ENCODE measurements at places on chromosomes 16 and 17. TPM values are rescaled to one million over a fixed set of nuclear protein-coding genes. Genes with fewer than 3 reads are reported as not detected.

Gene NRN1L
- 0.76 TPM for total RNA-seq

Gene RTN4RL1
- total RNA-seq, result 1.0 TPM

Gene CIBAR2
- total RNA-seq, result not detected

Gene PTX4
- total RNA-seq, result 0.20 TPM

Gene LPCAT2
- total RNA-seq, result 1.5 TPM

Gene ADAMTS18
- total RNA-seq, result 0.05 TPM

Gene CD300LB
- total RNA-seq, result not detected

Gene PABPN1L
- not detected for total RNA-seq

DNA sequence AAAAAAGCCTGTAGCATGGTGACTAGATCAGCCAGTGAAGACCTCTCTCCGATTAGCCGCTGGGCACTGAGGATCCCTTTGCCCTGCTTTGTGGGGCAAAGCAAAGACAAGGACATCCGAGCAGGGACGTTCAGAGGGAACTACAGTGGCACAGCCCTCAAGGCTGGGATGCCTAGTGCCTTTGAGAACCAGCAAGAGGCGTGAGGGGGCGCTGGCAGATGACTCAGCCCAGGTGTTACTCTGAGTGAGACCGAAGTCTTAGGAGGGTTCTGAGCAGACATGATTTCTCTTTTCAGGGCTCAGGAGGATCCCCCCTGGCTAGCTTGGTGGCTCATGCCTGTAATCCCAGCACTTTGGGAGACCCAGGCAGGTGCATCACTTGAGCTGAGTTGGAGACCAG lies 178.6 kb downstream of the CPPED1 start:
- DNase-seq, result no peak

DNA sequence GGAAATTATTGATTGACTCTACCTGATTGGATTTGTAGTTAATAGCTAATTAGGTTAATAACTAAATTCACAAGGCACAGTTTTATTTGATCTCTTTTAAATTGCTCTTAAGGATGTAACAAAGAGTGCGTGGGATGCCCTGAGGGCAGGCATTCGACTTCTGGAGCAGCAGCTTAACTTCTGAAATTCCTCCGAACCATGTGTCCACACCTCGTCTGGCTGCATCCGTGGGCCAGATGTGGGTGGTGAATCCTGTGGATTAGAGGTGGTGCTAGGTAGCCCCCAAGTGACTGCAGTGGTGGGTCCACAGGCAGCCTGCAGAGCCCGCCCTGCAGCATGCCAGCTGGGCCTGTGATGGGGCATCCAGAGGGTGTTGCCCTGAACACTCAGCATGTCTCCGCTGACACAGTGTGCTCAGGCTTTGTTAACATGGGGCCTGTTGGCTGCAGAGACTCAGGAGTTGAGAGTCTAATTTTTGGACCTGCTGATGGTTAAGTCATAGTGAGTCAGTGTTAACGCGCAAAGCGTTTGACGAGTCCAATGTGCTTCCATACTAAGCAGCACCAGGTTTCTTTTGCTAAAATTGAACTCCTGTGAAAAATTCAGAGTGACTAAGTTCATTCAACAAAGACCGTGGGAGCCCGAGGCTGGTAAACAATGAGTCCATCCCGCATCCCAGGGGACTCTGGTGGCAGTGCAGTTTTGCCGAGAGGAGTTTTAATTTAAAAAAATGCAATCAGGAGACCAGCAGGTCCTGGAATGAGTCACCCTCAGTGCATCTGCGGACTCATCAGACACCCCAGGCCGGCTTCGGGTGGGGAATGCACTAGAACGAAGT lies 3.8 kb upstream of the NPB start:
- DNase-seq, result no peak

DNA sequence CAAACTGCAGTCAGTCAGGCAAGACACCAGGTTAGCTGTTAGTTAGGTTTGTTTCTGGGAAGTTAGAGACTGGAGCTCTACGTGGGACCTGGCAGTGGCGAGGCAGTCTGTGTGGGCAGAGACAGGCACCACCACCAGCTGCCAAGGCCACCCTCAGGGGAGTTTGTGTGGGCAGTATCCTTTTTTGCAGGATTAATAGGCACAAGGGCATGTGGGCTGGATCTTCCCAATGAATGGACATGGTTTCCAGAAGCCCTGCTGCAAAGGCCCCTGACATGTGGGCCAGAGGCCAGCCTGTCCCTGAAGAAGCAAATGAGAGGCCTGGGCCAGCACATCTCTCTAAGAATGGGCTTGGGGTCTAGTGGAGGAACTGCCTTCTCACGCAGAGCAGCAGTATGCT lies 19.2 kb upstream of the SREBF1 start:
- no peak for DNase-seq

DNA sequence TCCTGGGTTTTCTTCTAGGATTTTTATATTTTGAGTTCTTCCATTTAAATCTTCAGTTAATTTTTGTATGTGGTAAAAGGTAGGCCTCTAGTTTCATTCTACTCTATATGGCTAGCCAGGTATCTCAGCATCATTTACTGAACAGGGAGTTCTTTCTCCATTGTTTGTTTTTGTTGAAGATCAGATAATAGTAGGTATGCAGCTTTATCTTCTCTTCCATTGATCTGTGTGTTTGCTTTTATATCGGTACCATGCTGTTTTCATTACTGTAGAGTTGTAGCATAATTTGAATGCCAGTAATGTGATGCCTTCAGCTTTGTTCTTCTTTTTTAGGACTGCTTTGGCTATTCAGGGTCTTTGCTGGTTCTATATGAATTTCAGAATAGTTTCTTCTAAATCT lies 77.3 kb downstream of the USP22 start:
- DNase-seq, result no peak

DNA sequence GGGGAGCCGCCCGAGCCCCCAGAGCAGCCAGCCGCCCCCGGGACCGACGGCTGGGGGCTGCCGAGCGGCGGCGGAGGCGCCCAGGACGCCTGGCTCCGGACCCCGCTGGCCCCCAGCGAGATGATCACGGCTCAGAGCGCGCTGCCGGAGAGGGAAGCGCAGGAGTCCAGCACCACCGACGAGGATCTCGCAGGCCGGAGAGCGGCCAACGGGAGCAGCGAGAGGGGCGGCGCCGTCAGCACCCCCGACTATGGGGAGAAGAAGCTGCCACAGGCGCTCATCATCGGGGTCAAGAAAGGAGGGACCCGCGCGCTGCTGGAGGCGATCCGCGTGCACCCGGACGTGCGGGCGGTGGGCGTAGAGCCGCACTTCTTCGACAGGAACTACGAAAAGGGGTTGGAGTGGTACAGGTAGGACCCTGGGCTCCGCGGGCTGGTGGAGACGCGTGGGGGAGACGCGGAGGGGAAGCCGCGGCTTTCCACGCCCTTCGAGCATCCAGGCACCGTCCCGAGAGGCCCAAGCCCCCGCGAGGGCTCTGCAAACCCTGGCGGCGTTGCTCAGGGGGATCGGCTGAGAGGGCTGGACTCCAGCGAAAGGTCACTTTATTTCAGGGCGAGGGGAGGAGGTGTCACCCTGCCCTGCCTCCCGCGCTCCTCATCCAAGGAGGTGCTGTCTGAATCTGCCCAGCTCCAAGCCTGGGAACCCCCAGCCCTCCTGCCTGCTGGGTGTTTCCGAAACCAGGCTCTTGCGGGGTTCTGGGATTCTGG lies 1.2 kb downstream of the HS3ST4 start:
- DNase-seq, result no peak

GRCh38 chr16:73845238-73846006 lies 451.2 kb upstream of the PSMD7 start:
- DNase-seq, result no peak

GRCh38 chr17:29705386-29705785 lies 82.7 kb upstream of the CORO6 start:
- no peak for DNase-seq

DNA sequence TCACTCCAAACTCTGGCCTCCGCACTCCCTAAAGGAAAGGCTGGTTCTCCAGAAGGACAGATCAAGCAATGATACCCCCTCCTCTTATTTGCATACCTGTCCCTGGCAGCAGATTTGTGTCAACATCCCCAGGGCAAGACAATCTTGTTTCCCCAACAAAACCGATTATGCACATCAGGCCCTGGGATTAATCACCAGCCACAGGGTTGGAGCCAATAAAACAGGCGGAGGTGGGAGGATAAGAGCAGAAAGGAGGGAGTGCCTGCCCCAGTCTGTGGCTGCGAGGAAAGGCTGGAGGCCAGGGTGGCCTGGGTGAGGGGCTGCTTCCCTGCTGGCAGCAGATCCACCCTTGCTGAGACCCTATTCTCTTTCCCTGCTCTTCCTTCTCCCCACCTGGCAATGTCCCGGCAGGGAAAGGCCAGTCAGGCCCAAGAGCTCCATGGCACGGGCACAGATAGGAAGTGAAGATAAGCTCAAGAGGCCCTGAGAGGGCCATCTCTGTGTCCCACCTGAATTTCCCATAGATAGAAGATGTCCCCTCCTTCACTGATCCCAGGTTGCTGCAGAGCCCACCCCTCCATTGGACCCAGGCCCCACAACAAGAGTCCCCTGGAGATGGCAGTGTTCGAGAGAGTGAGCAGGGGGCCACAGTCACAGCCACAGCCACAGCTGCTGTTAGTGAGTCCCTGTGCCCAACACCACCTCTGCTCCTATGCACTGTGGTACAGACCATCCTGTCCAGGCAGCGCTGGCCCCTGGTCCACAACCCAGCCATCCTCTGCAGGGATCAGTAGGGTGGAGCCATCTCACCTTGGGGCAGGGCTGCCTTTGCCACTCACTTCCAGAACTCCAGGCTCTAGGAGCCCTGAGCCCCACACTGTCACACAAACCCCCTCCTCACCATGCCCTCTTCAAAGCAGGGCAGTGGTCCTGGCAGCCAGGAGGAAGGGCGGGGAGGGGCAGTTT lies 137.5 kb downstream of the SDK2 start:
- DNase-seq, result no peak

GRCh38 chr16:68079626-68080344 lies 5.4 kb upstream of the NFATC3 start:
- DNase-seq, result peak; percentile 73

GRCh38 chr17:73039282-73039681 lies 53.2 kb downstream of the SLC39A11 start:
- DNase-seq, result no peak

DNA sequence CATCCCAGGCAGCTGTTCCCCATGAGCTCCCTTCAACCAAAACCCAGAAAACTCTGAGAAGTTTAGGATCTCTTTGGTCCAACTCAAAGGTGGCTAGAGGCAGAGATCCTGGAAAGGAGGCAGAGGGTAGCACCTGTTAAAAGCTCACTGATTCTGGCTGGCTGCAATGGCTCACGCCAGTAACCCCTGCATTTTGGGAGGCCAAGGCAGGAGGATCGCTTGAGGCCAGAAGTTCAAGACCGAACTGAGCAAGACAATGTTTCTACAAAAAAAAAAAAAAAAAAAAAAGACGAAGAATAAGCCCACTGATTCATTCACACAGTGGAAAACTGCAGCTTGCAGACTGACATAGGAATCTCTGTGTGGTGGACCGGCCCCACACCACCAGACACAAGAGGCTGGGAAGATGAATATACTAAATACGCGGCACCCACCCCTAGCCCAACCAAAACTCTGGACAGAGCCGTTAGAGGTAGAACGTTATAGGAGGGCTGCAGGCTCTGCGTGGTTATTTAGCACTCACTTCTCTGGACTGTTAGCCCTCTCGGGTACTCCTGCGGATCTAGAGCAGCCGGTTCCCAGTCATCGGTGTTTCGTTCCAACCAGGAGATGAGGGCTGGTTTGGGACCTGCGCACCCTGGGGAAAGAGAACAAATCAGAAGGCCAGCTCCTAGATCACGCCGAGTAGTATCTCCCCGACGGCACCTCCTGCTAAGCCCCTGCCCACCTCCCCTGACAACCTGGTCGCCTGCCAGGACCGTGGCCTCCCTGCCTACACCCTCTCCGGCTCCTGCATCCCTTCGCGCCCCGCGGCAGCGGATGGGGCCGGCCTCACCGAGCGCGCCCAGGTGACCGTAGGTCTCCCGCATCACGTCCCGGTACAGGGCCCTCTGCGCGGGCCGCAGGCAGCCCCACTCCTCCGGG lies 925 bp downstream of the ZNF689 start:
- peak; percentile 41 for DNase-seq

- no peak for DNase-seq
Observed at GRCh38 chr16:11020388-11020787, 76.0 kb downstream of the CLEC16A start.

Data from activated T-helper 1 cell treated with anti-CD3 and anti-CD28 coated beads, Interleukin-12 subunit alpha, Interleukin-12 subunit beta, Interleukin-2, Interleukin-4 antibody, amounts not matched to agents 30 ng/mL and 10 ng/mL and 1 ng/mL, durations not matched to agents 14 hours and 24 hours and 36 hours (primary cell).